ENCODE measurements at places on chromosomes 7 and 10.

GRCh38 chr10:42623929-42624328 is 14.4 kb downstream of the ZNF33B start:
- no peak for DNase-seq

DNA sequence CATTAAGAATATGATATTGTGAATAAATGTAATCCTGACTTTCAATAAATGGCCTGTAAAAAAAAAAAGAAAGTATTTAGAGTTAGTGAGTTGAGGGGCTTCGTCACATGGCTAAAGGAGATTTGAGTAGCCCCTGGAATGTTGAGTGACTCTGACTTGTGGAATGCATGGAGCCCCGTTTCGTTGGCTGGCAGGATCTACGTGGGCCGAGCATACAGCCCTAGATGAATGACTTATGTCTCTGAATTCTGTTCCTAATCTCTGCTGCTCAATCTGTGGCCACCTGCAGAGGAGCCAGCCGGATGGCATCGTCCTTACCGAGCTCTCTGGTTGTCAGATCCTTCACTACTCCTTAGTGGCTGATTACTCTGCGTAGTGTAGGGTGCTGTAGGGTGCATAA is 155.7 kb downstream of the MGMT start:
- DNase-seq, result no peak

- no peak for DNase-seq
Measured at GRCh38 chr7:97871659-97872024, 566 bp downstream of the ASNS start.

DNA sequence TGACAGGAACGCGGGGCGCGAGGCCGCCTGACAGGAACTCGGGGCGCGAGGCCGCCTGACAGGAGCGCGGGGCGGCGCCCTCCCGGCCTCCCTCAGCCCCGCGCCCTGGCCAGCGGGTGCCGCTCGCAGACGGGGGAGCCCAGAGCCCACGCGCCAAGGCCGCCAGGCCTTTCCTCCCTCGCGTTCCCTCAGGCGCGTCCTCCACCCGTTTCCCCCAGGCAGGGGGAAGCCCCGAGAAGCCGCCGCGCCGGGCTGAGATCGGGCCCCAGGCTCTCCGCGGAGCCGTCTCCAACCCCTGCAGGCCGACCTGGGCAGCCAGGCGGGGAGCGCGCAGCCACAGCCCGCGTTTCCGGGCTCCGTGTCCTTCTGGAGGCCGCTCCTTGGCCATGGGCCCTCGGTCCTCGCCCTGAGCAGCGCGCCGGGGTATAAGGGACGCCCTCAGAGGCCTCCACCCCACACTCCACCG is 17.7 kb downstream of the PTPRN2 start:
- no peak for DNase-seq

DNA sequence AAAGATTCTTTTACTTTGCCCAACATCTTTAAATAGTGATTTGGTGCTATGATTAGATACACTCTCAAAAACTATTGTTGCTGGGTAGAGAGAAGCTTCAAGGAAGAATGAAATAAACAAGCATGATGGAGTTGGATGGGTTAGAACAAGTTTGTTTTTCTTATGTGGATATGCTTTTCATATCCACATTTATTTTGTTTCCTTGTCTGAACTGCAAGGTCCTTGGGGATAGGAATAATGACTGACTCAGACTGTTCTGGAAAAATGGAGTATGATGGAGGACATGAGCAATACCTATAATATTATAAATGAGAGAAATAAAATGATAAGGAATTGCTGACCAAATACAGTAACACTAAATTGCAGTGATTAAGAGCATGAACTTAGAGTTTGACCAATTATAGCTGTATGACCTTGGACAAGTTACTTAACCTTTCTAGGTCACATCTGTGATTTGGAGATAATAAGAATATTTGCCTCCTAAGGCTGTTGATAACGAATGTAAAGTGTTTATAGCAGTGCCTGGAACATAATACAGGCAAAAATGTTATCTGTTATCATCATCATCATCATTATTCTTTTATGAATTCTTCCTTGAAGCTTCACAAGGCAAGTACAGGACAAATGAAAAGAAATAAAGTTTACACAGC is 847.5 kb downstream of the LRMDA start:
- no peak for DNase-seq

- DNase-seq, result no peak
Measured at GRCh38 chr10:16943295-16944285, 126.4 kb upstream of the RSU1 start.

DNA sequence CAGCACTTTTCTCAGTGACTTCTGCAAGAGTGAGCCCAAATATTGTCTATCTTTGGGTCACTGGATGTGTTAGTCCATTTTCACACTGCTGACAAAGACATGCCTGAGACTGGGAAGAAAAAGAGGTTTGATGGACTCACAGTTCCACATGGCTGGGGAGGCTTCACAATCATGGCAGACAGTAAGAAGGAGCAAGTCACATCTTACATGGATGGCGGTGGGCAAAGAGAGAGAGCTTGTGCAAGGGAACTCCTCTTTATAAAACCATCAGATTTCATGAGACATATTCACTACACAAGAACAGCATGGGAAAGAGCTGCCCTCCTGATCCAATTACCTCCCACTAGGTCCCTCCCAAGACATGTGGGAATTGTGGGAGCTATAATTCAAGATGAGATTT is 6.1 kb upstream of the HSPA12A start:
- no peak for DNase-seq

- no peak for DNase-seq
Measured at GRCh38 chr7:48111596-48111995, 22.5 kb downstream of the UPP1 start.

GRCh38 chr10:1754506-1755153 is 17.3 kb upstream of the ADARB2 start:
- DNase-seq, result no peak

DNA sequence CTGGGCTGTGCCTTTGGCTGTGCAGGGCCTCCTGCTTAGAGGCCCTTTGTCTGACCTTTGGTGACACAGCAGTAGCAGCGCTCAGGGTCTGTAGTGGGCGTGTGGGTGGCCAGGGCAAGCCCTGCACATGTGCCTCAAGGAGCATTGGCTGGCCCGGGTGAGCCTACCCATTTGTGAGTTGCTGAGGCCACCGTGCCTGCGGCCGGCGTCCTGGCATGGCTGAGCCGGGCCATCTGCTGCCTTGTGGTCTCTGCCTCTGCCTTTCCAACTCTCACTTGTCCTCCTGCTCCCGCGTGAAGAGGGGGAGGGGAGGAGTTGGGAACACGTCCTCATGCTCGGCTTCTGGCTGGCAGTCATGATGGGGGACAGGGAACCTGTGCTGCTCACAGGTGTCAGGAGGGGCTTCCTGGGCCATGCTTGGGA is 9.2 kb upstream of the ORAI2 start:
- DNase-seq, result no peak

DNA sequence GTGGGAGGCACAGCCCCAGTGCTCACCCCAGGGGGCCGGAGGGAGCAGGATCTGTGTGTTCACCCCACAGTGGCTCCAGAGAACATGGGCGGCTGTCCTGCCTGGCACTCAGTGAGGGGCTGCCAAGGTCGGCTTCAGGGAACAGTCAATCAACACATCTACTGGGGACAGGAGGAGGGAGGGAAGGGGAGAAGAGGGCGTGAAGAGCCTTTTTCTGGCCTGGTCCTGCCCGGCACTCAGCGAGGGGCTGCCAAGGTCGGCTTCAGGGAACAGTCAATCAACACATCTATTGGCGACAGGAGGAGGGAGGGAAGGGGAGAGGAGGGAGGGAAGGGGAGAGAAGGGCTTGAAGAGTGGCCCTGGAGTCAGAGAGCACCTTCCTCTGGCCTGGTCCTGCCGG is 184.9 kb downstream of the ADARB2 start:
- no peak for DNase-seq

DNA sequence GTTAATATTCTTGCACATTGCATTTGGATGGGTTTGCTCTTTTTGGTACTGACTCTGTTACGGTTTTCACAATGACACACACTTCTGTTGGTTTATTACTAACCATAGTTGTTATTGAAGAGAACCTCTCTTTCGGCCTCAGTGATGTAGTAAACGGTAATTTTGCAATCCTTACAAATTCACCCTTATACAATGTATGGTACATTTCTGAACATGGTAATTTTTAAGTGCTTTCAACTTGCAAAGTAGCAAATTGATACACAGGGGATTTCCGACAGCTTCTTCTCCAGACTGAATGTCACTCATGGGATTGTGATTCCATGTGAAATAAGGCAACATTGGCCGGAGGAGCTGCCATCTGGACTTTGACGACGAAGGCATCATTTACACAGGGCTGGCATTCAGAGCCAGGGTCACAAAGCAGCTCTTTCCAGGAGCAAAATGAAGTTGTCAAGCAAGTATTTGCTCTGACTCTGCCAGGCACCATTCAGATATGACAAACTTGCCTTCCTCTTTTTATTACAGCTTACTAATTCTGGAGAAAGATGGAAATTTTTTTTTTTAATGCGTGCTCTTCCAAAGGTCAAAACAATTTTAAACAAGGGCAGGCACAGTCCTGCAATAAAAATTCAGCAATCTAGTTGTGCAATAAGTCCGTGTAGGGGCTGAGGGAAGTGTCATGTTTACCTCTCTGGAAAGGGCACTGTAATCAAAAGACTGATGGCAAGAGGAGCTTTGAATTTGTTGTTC is 711.5 kb upstream of the C7orf33 start:
- no peak for DNase-seq

GRCh38 chr10:47111329-47111862 is 188.6 kb upstream of the GDF10 start:
- no peak for DNase-seq

DNA sequence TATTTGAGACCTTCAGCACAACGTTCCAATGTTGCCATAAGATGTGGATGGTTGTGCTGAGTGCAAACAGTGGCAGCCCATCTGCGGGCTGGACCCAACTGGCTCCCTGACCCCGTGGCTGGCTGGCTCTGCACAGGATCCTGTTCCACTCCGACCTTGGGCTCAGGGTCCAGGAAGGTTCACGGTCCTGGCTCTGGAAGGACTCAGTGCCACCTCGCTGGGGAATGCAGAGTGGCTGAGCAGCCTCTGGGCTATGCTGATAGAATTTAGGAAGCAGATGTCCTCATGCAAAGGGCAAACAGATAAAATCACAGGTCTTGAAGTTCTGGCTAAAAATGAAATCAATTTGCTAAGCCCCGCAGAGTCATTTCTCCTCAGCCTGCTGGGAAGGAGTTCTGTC is 171.6 kb downstream of the PIP4K2A start:
- DNase-seq, result no peak

- no peak for DNase-seq
Measured at GRCh38 chr10:125377368-125377767, 217.0 kb upstream of the CTBP2 start.

All from activated T-cell treated with anti-CD3 and anti-CD28 coated beads, Interleukin-2, amount 50 U/mL, for 48 hours (primary cell).